ENCODE measurements at places on chromosomes 12 and 14.

DNA sequence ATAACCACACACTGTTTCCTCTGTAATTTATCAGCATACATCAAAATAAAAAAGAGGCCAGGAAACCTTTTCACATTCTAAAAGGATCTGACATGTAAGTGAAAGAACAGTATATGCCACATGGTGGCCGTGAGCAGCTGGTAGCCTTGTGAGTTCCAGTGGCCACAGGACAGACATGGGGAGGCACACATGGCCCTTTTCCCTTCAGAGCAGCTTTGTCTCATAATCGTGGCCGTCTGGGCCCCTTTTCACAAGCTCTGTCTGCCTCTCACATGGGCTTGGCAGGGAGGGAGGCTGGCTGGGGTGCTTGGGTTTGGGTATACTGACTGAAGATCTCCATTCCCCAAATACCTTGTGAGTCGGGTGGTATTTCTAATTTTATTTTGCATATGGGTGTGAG is 1.5 kb upstream of the ZDHHC22 start:
- no peak for DNase-seq

DNA sequence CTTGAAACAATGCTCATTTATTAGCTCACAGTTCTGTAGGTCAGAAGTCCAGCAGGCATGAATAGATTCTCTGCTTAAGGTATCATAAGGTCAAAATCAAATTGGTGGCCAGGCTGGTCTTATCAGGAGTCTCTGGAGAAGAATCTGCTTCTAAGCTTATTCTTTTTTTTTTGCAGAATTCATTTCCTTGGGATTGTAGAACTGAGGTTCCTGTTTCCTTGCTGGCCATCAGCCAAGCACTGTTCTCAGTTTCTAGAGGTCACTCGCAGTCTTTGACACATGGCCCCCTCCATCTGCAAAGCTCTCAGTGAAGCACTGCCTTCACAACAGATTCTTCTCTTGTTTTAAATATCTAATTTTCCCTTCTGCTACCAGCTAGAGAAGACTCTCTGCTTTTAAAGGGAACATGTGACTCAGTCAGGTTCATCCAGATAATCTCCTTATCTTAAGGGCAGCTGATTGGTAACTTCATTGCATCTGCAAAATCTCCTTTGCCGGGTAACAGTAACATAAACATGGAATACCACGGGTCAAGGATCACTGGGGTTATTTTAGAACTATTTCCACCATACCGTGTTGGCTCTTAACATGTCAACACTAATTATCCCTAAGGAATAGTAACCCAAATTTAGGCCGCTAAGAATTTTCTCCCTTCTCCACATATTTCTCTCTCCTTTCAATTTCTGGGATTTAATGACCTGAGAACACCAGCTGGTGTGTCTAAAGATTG is 25.3 kb downstream of the RHOJ start:
- DNase-seq = no peak

- no peak for DNase-seq
Observed at GRCh38 chr14:94062344-94062940, 18.6 kb downstream of the DDX24 start.

- DNase-seq = no peak
Observed at GRCh38 chr12:26833743-26834490, 923 bp upstream of the ITPR2 start.

GRCh38 chr12:92194561-92194960 is 48.9 kb upstream of the BTG1 start:
- DNase-seq = no peak

DNA sequence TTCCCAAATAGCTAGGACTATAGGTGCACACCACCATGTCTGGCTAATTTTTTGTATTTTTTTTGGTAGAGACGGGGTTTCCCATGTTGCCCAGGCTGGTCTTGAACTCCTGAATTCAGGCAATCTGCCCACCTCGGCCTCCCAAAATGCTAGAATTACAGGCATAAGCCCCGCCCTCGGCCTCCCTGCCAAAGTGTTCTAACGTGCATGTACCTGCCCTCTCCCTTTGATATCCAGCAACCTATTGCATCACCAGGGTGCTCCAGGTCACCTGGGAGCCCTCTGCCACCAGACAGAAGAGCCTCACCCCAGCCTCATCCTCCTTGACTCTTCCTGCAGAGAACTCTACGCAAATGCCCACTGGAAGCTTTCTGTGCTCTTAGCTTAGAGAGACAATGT is 2.2 kb upstream of the EML1 start:
- no peak for DNase-seq

DNA sequence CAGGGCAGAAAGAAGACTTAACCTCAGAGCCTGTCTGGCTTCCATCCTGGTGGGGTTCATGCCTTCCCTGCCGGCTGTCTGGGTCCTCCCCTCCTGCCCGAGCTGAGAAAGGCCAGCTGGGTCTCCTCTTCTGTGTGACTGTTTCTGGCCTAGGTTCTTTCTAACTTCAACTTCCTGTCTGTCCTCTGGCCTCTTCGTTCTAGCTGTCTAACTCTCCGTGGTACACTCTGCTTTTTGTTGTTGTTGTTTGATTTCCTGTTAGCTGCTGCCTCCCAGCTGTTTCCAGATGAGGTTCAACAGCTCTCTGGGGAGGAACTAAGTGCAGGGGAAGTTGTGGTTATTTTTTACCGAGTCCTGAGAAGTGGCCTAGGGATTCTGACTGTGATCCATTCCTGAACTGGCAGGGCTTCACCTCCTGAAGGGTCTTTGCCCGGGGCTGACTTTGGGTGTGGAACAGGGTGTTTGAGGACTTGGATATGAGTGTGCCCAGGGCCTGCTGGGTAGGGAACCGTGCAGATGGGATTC is 3.2 kb downstream of the MLXIP start:
- DNase-seq = no peak

DNA sequence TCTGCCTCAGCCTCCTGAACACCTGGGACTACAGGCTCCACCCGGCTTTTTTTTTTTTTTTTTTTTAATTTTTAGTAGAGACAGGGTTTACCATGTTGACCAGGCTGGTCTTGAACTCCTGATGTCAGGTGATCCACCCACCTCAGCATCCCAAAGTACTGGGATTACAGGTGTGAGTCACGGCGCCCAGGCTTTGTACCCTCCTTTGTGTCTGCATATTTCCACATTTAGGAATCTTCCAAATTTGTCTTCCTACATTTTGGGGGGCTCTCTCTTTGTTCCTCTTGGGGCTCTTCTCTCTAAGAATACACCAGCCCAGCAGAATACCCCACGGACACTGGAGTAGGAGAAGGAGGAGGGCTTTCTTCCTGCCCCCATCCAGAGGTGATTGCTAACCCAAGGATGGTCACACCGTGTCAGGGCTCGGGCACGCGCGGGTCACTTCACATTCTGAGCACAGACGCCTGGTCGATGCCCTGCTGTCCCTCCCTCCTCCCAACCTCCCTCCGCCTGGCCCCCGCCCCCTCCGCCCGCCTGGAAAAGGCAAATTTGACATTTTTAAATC is 2.1 kb upstream of the DNAJC22 start:
- no peak for DNase-seq

DNA sequence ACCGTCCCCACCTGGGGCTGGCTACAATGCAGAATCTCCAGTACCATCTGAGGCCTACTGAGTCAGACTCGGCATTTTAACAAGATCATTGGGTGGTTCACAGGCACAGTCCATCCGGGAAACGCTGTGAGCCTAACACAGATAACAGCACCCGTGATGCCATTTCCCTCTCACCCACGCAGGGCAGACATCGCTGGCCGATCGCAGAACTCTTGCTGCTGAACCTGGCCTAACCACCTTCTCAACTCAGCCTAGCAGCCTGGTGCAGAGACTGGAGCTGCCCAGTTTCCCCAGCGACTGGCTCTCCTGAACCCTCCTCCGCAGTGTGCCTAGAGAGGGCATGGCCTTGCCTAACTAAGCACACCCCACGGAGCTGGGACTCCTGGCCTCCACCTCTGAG is 83.3 kb downstream of the NCOR2 start:
- DNase-seq = no peak

DNA sequence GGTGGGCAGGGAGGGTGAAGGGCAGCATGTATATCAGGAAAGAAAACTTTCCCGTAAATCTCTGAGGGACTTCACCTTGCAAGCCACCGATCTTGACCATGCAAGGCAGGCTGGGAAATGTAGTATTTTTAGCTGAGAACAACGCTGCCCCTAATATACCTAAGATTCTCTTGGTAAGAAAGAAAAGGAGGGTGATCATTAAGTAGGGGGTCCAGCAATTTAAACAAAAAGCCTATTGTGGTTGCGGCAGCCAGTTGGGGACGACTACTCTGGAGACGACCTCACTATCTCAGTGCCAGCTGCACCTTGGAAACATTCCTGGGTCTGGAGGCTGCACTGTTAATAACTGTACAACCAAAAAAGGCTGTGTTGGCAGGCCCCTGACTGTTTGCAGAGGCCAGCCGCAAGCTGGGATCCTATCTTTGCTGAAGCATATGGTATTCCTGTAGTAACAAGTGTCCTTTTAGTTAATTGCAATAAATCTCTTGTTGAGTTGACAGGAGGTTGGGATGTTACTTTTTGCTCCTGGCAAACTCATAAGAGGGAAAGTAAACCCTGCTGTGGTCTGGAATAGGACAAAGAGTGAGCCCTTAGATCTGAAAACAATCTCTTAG is 6.4 kb downstream of the APOLD1 start:
- no peak for DNase-seq

GRCh38 chr12:103962493-103962892 is 3.2 kb upstream of the TDG start:
- no peak for DNase-seq

GRCh38 chr14:52051251-52051650 is 17.6 kb downstream of the NID2 start:
- DNase-seq = no peak

DNA sequence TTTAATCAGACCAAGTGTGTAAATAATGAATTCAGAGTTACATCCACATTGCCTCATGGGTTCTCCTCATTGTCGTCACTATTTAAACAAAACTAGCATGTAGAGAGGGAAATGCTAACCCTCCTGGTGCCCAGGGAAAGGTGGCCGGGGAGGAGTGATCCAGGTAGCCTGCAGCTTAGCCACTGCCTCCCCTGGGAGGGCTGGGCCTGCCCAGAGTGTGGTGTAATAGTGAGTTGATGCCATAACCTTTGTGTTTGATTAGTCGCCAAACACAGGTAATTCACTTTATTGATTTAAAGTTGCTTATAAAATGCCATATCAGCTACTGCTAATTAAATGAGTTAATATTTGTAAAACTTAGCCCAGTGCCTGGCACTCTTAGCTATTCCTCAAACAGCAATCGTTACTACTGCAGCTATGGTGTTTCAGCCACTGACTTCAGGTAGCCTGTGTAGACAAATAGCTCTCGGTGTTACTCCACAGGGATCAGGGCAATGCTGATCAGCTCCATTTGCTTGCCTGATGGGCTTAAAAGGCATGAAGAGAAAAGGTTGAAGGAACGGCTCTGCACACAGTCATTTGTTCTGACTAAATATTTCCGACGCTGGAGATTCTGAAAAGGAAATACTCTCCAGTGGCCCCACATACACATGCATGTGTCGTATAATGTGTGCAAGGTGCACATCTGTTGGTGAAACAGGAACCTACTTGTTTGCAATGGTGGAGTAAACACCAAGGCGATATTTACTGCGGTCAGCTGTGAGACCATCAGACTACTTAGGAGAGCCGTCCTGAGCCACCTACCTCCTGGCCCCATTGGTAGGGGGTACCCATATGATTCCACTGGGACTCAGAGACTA is 45.7 kb upstream of the PRMT8 start:
- DNase-seq = no peak

DNA sequence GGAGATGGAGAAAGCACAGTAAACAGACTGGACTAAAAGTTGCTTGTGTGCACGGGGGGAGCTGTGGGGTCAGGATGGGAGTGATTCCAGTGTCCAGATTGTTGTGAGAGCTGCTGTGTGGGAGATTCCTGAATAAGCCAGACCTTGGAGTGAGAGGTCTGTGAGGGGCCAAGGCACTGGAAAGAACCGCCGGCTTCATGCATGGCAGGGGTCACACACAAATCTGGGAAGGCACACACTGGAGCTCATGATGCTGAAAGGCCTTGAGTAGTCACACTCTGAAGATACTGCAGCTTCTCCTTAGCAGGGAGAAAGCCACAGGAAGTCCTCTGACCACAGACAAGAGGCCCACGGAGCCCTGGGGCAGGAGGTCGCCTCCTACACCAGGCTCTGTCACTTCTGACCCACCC is 23.1 kb downstream of the ADCY6 start:
- no peak for DNase-seq

- DNase-seq = peak; percentile 42
Observed at GRCh38 chr12:1593174-1594005, 991 bp downstream of the FBXL14 start.

DNA sequence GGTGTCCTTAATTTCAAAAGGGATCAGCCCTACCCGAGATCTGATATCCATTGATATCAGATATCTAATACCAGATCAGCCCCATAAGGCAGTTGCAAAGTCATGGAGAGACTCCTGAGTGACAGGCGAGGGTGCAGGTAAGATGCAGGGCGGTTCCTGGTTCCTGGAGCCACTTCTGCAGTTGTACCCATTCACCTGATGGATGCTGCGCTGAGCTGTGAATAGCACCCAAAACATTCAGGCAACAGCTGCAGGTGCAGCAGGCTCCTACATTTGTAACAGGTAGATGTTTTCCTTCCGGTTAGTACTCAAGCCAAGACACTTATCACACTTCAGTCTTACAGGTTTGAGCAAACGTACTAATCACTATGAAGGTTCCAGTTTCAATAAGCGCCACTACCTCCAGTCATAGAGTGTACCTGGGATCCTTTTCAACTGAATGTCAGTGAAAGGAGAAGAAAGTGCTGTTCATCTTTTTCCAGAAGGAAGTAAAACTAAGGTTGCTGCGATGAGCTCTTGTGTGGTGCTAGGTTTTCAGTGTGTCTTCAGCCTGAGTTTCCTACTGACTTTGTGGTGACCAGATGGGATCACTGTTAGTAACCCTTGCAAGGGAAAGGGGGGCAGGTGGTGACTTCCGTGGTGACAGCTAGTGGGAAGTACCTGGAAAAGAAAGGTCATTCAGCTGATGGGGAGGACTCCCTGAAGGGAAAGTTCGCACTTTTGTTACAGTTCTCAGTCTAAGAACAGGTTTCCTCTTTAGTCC is 1.9 kb downstream of the ATP6V0A2 start:
- DNase-seq = no peak

- no peak for DNase-seq
Observed at GRCh38 chr12:92164712-92165111, 19.1 kb upstream of the BTG1 start.

DNA sequence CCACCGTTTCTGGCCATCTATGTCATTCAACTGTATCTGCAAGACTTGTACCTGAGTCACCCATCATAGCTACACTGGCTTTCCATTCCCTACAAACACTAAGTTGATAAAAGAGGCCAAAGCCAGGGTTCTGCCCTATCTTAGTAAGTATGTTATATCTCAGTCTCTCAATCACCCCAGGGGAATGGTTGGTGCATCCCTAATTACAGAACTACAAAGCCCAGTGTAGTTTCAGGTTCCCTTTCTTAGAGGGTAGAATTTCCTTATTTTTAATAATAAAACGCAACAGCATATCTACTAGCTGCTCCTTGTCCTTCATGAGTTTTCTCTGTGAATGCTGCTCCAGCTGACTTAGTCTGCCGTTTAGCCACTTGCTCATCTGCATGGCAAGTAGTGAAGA is 57.6 kb downstream of the ST8SIA1 start:
- no peak for DNase-seq

DNA sequence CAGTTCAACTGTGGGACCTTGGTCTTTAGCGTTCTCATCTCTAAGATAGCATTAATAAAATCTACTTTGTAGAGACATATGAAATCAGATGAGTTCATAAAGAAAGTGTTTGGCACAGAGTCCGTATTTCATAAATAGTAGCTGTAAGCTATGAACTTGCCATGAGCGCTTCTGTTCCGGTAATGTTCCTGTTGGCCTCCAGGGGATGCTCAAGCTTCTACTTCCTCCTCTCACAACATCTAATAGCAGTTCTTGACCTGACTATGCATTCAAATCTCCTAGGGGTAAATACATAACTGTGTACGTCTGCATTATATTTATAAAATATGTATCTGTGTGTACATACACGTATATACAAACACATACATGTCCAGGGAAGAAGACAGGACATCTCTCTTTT is 288.2 kb upstream of the TMPO start:
- DNase-seq = no peak
